Activated naive CD8-positive, alpha-beta T cell treated with anti-CD3 and anti-CD28 coated beads for 36 hours (primary cell): ENCODE measurements at places on chromosomes 3 and 15. TPM values are rescaled to one million over a fixed set of nuclear protein-coding genes. Genes with fewer than 3 reads are reported as not detected.

LRTM1 gene
- total RNA-seq, result not detected

SMCO1 gene
- total RNA-seq, result not detected

- DNase-seq, result no peak
Observed at GRCh38 chr3:21894459-21895340, 143.7 kb upstream of the ZNF385D start.

- no peak for DNase-seq
Observed at GRCh38 chr3:158522221-158523136, 48.5 kb upstream of the MLF1 start.

- DNase-seq, result no peak
Observed at GRCh38 chr3:106640353-106640752, 736.9 kb upstream of the CCDC54 start.

- no peak for DNase-seq
Observed at GRCh38 chr15:62153228-62153627, 11.9 kb downstream of the C2CD4B start.

- no peak for DNase-seq
Observed at GRCh38 chr3:172217877-172218276, 178.5 kb downstream of the FNDC3B start.

GRCh38 chr3:42190701-42191442, 75.1 kb downstream of the CCK start:
- DNase-seq, result peak; percentile 48
